Umbilical cord (tissue), 2 donors: ENCODE measurements at places on chromosomes 5 and 9.

DNA sequence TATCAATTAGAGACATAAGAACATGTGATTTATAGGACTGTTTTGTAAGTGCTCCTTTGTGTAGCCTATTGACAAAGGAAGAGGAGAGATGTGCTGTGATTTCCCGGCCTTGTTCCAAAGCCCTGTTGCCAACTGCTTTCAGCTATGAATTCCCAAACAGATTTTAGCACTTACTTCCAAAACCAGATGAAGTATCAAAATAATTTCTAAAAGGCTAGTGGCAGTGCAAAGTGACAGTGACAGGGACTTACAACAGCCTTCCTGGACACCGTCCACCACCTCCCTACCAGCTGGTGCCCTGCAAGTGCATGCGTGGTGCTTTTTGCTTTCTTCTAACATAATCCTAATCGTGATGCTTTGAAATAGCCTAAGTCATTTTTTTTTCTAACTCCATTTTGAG, 254.1 kb upstream of the ACTBL2 start:
- DNase-seq = no peak

- DNase-seq = peak; percentile 73
Measured at GRCh38 chr5:98108497-98108896, 665.0 kb upstream of the RGMB start.

GRCh38 chr5:124605541-124605940, 140.9 kb downstream of the ZNF608 start:
- no peak for DNase-seq

DNA sequence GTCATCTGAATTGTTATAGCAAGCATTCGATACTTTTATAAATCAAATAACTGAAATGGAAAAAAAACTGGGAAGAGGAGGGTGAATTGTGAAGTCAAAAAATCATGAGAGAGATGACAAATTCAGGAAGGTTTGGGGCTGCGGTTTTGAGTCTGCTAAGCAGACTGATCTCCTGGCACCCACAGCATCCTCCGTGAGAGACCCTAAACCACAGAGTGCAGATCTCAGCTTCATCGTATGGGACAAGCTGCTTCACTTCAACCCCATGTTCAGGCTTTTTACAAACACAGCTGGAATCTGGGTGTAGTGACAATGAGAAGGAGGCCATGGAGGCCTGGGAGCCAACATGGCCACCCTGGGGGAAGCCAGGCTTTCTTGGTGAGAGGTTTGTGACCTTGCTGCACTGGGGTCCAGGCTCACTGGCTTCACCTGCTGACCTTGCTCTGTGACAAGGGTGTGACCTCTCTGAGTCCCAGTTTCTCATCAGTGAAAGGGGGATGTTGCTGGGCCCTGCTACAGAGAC, 19.4 kb downstream of the USP20 start:
- no peak for DNase-seq

- DNase-seq = peak; percentile 44
Measured at GRCh38 chr9:134800791-134801339, 79.7 kb upstream of the FCN2 start.

- peak; percentile 65 for DNase-seq
Measured at GRCh38 chr5:31232273-31232888, 38.9 kb downstream of the CDH6 start.

- peak; percentile 42 for DNase-seq
Measured at GRCh38 chr5:77358255-77359205, 133.6 kb downstream of the WDR41 start.

GRCh38 chr5:137122075-137122474, 377.1 kb downstream of the SPOCK1 start:
- DNase-seq = no peak

GRCh38 chr5:77859306-77859705, 83.2 kb upstream of the TBCA start:
- DNase-seq = no peak

DNA sequence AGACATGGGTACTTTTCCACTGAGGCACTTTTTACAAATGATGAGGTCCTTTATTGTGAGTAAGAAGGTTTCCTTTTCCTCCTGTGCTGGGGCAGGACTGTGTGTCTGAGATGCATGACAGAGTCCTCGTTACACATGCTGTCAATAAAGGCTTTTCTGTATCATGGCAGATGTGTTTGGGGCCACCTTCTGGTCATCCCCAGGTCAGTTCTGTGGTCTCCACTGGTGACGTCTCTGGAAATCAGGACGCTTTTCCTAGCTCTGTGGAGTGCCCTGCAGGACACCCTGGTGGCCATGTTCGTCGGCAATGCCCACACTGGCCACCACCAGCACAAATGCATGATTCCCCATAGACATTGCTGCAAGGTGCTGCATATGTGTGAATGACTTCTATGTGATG, 2.8 kb downstream of the CMBL start:
- no peak for DNase-seq

- peak; percentile 57 for DNase-seq
Measured at GRCh38 chr9:131610231-131610761, 65.0 kb downstream of the PRRT1B start.

DNA sequence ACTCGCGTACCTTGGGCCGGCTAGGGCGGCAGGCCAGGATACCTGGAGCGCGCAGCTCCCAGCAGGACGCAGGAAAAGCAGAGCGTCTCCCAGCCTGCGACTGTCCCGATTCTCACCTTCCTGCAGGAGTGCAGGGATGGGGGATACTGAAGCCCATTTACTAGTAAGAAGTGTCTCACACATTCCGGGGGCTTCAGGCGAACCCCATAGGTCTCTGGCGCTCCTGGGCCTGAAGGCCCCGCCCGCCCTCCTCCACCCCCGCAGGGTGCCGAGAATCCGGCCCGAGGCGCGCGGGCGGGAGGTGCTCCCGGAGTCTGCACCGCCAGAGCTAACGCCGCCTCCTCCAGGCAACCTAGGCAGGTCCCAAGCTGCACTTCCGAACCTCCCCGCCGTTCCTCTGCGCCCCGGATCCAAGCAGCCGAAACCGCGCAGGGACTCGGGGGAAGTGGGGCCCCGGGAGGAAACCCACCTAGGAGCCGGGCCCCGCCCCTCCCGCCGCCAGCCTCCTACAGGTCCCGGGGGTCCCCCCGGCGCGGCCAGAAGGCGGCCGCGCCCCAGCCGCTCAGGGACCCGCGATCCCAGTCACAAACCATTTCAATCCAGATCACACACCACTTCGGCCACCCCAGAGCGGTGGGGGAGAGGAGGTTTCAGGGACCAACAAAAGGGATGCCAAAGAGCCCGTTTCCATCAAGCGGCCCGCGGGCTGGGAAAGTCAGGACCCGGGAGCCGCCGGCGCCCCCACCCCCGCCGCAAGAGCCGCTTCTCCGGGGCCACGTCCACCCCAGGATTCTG, 1.2 kb downstream of the ROR2 start:
- DNase-seq = peak; percentile 77

DNA sequence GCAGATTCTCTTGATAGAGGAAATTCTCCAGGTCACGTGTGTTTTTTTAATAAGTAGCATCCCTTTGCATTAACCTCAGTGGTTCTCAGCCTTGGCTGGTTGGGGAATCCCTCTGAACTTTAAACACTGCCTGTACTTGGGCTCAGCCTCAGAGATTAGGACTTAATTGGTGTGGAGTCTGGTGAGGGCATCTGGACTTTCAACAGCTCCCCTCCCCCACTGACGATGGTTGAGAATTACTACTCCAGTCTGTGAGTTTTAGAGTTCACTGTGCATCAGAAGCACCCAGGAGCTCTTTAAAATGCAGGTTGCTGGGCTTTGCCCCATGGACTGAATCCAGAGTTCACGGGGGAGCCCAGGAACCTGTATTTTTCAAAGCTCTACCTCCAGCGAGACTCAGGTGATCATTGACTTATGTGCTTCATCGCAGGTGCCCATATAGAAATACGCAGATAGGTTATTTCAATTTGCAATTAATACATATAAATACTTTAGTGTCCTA, 71.4 kb downstream of the DAPK1 start:
- DNase-seq = peak; percentile 76

DNA sequence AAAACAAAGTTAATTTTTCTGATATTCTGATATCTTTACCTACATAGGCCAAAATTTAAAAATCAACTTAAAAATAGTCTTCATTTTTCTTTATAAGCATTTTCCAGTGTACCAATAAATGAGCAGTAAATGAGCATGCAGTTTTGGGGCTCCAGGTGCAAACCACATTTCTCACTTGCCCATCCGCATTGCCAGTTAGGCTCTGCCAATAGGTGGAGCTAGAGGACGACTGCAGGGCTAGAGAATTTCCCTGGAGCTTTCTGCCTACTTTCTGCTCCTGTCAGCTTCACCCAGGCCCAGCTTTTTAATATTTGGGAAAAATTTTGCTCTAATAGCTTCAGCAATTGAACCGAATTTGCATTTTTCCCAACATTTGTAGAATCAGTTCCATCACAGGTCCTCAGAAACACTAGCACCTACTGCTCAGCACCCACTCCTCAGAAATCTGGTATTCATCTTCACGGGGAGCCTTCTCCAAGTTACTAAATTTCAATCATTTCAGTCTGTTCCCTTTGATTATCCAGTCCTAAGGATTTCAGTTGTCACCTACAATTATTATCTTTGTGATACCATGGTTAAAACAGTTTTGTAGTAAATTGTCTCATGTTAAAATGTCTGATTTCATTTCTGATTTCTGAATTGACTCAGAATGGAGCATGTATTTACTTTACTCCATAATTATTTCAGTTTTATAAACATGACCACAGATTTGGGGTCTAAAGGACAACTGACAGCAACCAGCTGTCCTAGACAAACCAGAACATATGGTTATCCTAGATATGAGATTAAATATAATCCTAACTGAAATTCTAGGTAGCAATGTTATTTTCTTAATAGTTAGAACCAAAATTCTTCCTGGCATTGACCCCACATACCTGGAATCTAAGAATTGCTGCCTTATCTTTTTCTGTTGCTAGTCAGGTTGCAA, 104.6 kb upstream of the FAM174A start:
- peak; percentile 10 for DNase-seq

GRCh38 chr5:137078171-137078665, 420.9 kb downstream of the SPOCK1 start:
- no peak for DNase-seq

DNA sequence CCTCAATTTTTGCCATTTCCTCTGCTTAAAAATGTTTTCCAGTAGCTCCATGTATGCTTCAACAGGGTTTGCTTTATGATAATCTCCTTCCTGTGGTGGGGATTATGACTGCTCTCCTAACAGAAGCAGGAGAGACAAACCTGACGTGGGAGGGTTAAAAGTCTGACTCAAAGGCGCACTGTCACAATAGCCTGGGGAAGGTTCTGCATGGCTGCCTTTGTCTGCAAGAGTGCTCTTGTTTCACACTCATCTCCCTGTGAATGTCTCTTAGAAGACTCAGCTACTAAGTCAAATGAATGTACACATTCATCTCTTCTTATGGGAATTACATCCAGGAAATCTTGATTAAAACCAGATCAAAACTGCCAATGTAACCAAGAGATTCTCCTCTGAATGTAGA, 90.9 kb upstream of the MTAP start:
- no peak for DNase-seq

- peak; percentile 14 for DNase-seq
Measured at GRCh38 chr9:36597412-36598178, 24.9 kb downstream of the MELK start.

DNA sequence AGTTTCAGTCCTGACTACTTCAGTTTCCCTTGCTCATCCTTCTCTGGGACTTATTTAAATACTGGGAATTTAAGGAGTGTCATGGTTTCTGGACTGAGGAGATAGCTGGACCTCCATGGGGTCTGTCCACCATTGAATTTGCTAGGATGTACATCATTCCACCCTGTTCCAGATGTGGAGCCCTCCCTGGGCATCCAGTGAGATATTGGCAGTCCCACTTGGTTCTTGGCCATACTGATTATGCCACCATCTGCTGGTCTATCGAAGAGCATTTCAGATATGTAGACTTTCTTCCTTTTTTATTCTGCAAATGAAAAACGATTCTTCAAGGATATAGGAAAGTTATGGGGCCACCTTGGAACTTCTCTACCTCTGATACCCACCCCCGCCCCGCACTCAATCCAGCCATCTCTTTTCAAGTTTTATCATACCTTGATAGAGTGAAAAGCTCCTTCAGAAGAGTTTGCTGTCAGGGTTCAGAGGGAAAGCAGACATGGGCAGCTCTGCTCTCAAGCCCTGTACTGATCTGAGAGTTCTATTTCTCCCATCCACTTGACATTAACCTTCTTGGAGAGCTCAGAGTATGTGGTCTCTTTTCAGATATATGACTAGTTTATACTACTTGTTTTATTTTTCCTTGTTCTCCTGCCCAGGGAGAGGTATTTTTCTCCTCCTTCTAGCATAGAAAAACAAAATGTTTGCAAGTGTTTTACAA, 490.7 kb upstream of the SGCD start:
- no peak for DNase-seq

GRCh38 chr9:121019273-121019672, 30.8 kb downstream of the C5 start:
- DNase-seq = no peak
